ENCODE measurements at places on chromosomes 2 and 18.

DNA sequence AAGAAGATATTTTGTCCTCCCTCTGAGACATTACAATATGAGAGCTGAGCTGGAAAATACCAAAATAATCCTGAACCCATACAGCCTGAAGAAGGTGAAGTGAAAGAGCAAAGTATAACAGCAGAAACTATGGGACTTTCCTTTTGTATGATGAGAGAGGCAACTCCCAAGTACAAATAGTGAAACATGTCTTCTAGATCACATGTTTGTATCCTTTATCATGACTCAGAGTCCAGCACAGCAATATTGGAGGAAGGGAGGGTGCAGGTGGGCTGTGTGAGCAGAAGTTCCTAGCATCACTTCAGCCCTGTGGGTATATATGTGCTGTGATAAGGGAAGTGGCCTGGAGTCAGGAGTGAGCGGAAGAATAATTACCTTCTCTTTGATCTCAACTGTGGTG lies 265.6 kb upstream of the NRXN1 start:
- no peak for DNase-seq

DNA sequence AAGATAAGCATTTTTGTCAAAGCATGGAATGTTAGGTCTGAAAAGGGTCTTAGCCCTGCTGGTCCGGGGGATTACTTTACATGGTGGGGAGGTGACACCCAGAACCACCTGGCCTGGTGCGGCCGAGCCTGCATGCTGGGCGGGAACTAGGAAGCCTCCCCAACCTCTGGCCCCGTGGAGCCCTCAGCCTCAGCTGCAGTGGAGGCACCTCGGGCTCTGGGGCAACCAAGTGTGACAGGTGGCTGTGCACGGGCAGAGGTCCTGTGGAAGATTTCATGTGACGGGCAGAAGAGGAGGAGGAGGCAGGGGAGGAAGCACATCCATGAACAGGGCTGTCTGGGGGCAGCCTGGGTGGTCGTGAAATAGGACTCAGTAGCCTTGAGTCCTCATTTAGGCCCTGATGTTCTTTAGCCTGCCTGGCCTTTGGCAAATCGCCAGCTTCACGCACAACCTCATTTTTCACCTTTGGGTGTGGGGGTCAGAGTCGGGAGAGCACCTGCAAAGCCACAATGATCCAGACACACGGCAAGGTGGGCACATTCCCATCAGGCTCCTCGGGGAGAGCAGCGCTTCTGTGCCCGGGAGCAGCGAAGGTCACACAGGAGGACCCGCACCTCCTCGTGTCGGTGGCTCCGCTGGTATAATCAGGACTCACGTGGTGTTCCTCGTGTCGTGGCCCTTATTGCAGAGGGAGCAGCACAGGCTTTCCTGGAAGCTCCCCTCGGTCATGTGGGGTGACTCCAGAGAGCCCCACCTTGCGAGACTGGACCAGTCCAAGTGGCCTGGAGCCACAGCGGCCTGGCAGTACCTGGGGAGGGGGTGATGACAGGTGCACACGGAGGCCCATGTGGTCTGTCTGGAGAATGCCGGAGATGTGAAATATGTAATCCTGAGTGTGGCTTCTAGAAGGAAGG lies 13.9 kb downstream of the CNDP2 start:
- DNase-seq: no peak

DNA sequence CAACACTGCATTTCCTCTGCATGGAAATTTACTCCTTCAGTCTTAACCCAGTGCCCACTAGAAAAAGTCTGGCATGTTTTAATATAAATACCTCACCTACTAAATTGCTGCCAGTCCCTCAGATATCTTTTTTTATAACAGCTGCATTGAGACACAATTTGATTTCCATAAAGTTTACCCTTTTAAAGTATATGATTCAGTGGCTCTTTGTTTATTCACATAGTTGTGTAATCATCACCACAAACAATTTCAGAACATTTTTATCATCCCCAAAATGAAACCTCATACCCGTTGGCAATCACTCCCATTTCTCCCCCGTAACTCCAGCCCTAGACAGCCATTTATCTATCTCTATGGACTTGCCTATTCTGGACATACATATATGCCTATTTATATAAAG lies 17.0 kb upstream of the FRZB start:
- no peak for DNase-seq

GRCh38 chr18:79384834-79385233 lies 10.9 kb upstream of the NFATC1 start:
- DNase-seq: no peak

GRCh38 chr2:225582355-225583116 lies 183.0 kb downstream of the NYAP2 start:
- DNase-seq: no peak

DNA sequence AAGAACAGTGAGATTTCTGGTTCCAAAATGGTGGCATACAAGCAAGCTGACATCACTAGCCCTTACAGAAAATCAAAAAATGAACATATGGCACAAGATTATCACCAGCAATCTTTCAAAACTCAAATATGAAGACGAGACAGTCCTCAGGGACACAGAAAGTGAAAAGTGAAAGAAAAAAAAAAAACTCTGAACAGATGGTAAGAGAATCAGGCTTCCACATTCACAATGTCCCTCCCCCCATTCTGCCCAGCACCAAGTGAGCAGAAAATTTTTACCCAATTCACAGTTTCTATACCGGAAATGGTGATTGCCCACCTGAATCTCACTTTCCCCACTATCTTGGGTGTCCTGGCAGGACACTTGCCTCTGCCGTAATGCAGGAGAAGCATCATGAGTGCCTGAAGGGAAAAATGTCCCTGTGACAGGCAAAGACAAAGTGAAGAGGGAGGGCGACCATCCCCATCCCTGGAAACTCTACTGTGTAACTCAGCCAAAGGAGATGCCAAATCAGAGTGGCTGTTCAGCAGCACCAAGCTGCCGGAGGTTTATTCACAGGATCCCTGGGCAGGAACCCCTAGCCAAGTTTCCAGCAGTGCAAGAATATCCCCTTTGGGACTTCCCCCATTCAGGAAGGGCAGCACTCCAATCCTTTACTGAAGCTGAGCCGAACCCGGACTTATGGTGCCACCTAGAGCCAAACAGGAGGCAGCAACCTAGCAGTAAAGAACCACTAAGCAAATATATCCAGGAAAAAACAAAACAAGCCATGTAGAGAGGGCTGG lies 312.2 kb downstream of the LRATD1 start:
- no peak for DNase-seq

DNA sequence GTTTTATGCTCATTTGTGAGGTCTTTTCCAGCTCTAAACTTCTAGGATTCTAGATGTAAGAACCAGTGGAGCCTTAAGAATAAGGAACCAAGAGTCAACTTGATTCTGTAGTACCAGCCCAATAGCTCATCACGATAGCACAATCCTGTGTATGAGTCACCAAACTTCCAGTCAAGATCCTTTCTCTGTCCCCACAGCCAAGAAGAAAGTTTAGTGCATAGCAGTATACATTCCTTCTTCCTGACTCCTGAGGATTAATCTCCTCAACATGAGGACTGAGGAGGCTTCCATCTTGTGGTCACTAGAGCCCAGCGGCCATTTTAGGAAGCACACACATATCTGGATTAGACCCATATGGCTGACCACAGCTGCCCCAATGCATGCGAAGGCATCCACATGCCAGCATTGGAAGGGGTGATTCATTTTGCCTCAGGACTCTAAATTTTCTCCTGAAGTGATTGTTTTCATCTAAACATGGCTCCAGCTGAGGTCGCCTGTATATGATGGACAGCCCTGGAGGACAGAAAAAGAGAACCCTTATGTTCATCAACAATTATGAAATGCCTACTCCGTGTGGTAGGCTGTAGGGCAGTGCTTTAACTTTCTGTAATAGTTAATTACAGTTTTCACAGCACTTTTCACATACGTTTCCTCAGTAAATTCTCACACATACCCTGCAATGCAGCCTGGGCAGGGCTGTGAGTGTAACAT lies 53.5 kb downstream of the RASGRP3 start:
- no peak for DNase-seq

DNA sequence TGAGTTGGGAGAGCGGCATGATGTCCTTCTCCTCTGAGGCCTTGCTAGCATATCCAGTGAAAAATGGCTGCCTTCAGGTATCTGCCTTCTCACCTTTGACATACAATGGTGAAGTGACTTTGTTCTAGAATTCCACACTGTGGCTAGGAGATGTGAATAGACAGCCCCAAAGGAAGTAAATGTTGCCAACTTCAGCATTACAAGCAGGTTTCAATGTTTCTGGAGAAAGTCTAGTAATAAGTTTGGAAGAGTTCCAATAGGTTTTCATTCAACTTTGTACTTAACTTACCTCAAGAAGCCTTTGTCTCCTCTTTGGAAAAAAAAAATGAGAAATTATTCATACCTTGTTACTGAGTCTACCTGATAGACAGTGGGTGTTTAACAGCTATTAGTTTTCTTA lies 421.3 kb upstream of the MMADHC start:
- no peak for DNase-seq

DNA sequence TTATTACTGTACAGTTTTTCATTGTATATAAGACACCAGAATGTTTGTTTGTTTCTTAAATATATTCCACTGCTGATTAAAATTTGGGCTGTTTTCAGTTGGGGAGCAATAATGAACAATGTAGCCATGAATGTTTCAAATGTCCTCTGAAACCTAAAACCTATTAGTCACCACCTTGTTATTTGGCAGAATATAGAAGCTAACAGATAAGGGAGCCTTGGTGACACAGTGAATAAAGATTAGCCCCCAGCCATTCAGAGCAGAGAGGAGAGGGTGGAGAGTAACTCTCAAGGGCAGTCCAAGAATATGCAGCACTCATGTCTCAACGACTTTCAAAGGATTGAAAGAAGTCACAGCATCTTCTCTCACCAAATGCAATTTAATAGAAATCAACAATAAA lies 43.1 kb upstream of the ATP8B1 start:
- DNase-seq: no peak

DNA sequence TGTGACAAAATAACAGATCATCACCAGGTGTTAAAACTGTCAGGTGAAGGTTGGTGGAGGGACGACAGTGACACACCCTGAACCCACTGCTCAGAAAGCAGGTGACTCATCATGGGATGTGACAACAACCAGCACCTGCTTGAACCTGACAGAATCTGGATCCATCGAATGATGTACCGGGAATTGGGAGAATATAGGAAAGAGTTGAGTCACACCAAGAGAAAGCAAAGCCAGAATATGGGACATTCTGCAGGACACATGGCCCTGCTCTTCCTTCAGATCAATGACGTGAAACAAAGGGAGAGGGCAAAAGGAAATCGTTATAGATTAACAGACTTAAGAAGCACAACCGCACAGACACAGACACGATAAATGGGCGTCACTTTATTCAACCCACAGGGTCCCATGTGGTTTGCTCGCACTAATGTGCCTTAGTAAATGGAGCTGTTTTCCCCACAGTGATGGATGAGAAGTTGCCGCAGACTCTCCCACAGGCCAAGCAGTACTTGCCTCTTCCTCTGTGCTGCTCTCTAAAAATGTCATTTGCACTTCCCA lies 100.1 kb downstream of the CRACDL start:
- peak; percentile 42 for DNase-seq

GRCh38 chr18:59740141-59740540 lies 42.9 kb upstream of the CCBE1 start:
- DNase-seq: no peak

GRCh38 chr18:48724442-48724841 lies 185.6 kb downstream of the CTIF start:
- no peak for DNase-seq

GRCh38 chr2:130822766-130823165 lies 13.9 kb upstream of the ARHGEF4 start:
- DNase-seq: no peak

GRCh38 chr2:52386433-52387030 lies 1354.6 kb upstream of the NRXN1 start:
- DNase-seq: no peak

- DNase-seq: no peak
These were observed 141.7 kb downstream of the RBMS1 start for GRCh38 chr2:160351956-160352355.

- no peak for DNase-seq
These were observed 8.3 kb downstream of the SATB2 start for GRCh38 chr2:199449455-199449854.

DNA sequence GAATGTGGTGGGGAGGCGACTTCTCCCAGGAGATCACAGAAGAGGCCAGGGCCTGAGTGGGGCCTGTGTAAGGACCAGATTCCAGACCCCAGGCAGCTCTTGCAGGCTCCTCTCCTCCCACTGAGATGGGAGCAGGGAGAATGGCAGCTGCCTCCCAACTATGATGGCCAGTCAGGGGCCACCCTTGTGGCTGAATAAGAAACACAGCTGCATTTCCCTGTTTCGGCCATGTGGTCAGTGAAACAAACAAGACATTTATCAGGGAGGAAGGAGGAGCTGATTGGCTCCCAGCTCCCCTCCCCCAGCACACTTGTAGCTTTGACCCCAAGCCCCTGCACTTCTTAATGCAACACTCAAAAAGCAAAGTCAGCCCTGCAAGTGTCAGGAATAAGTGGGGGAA lies 143.5 kb downstream of the CELF4 start:
- no peak for DNase-seq

DNA sequence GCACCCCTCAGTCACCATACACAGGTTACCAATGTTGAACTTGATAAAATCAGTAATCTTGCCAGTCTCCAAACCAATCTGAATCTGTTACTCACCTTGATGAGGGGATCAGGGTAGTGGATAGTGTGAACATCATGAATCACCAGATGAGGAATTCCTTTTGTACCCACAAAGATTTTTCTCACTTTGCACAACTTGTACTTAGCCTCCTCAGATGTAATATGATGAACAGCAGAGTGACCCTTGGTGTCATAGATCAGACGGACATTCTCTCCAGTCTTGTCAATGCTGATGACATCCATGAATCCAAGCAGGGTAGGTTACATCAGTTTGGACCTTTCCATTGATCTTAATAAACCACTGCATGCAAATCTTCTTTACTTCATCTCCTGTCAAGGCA lies 54.7 kb downstream of the MDH1 start:
- no peak for DNase-seq

GRCh38 chr2:223214394-223215253 lies 162.6 kb downstream of the KCNE4 start:
- no peak for DNase-seq

- no peak for DNase-seq
These were observed 11.0 kb upstream of the UBE2F start for GRCh38 chr2:237955640-237956401.
